ENCODE measurements at places on chromosomes 1 and 21. TPM values are rescaled to one million over a fixed set of nuclear protein-coding genes. Genes with fewer than 3 reads are reported as not detected.

DNA sequence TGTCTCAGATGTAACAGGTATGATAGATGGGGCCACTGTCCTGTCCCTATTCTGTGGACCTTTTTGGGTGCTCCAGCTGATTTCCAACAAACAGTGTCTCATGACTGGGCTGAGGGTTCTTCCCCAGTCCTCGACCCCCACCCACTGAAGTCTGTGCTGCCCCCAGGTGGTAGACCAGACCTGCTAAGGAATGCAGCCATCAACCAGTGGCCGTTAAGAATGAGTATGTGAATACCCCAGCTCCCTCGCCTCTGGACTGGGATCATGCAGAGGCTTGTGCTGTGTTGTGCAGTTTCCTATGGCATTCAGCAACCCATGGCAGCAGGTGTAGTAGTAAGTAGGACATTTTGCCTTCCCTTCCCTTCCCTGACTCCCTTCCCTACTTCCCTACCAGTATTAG lies 183.1 kb upstream of the KAZN start:
- no peak for DNase-seq

DNA sequence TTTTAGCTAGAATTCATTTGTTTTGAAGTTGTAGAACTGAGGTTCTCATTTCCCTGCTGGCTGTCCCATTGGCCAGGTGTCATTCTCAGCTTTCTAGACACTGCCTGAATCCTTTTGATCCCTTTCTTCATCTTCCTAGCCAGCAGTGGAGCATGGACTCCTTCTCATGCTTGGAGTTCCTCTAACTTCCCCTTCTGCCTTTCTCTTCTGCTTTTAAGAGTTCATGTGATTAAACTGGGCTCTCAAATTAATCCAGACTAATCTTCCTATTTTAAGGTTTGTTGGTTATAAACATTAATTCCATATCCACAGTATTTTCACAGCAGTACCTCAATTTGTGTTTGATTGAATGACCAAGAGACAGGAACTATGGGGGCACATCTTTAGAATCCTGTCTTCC lies 52.3 kb downstream of the ADAMTS5 start:
- DNase-seq, result no peak

GRCh38 chr1:182122913-182123260 lies 61.4 kb upstream of the ZNF648 start:
- DNase-seq, result no peak

GRCh38 chr21:37370152-37371040 lies 3.8 kb downstream of the DYRK1A start:
- DNase-seq, result no peak

DNA sequence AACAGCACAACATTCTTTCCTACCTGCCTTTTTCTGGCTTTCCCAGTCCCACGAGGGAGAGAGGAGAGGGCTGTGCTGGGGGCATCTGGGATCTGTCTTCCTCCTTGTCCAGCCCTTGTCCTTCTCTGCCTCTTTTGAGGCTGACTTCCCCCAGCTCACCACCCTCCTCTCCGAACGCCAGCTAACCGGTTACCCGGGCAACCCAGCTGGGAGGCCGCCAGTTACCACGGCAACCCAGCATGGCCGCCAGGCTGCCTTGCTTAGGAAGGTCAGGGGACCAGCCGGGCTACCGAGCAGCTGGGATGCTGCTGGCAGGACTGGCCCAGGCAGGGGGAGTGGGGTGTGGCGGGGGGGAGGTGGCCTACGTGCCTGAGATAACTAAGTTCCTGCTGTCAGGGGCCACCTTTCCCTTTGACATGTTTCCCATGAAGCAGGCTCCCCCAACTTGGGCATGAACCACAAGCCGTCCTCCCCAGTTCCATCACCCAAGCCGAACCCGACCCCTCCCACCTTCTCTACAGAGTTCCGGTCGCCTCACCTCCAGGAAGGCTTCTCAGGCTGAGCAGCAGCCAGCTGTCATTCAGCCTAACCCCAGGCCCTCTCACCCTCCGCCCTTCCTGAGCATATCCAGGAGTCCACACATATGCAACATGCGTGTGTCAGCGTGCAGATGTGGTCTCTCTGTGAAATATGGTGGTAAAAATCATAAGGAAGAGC lies 8.7 kb downstream of the PLEKHA6 start:
- peak; percentile 87 for DNase-seq

- DNase-seq, result no peak
Observed at GRCh38 chr1:98502937-98503336, 158.6 kb upstream of the SNX7 start.

GRCh38 chr21:29121759-29122158 lies 8.7 kb upstream of the MAP3K7CL start:
- DNase-seq, result no peak

- no peak for DNase-seq
Observed at GRCh38 chr1:159959451-159959850, 5.4 kb upstream of the SLAMF9 start.

DNA sequence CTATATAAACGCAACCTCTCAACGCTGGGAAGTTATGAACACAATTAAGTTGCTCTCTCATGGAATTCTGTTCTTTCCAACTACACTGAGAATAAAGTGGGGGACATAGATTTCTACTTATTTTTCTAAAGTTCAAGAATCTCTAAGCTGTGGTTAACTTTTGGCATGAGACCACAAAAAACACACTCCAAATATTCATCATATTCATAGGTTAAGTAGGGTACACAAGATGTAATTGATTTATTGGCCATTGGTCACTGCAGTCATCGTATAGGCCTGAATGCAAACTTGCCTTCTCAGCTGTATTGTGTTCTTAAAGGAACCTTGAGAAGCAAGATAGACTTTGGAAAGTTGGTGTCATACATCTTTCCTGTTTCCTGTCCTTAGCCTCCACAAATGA lies 40.3 kb downstream of the PRRX1 start:
- DNase-seq, result no peak

- no peak for DNase-seq
Observed at GRCh38 chr1:54398963-54399528, 7.1 kb downstream of the SSBP3 start.

DNA sequence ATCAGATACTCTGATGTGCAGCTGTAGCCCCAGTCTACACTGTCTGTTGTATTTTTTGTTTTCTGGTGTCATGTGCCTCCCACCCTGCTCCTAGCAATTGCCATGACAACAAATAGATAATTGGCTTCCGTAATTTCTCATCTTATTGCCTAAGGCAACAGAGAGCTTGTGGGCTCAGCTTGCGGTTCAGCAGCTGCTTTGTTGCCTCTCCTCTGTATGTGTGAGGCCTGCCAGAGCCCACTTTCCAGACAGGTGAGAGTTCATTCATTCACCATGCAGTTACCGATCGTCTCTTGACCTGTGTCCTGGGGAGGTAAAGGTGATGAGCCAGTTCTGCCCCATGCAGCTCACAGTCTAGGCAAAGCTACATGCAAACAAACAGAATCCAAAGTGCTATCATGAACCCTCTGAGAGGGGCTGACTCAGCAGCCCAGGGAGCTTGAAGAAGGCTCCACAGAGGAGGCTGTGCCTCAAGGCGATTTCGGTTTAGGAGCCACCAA lies 11.9 kb downstream of the LGALS8 start:
- DNase-seq, result no peak

- DNase-seq, result no peak
Observed at GRCh38 chr1:47629201-47629600, 191.4 kb downstream of the FOXD2 start.

GRCh38 chr1:213374369-213374768 lies 323.3 kb downstream of the RPS6KC1 start:
- DNase-seq, result no peak

DNA sequence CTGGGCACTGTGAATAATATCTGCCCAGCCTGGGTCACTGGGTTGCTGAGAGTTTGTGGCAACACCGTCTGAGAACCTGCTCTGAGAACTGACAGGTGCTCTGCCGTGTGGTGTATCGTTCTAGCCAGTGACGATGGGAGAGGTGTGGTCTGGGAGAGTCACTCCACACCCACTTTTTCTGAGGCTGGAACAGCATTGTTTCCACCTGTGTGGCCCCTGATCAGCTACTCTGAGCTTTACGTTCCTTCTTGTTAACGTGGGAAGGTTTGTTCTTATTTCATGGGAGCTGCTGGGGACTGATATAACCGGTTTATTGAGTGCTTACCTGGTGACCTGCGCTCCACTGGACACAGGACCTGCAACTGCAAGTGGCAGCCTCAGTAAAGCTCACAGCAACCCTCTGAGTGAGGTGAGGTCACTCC lies 34.8 kb upstream of the TENT5C start:
- no peak for DNase-seq

- DNase-seq, result no peak
Observed at GRCh38 chr21:29078869-29079767, 5.7 kb upstream of the CCT8 start.

- no peak for DNase-seq
Observed at GRCh38 chr1:26779098-26779668, 8.6 kb upstream of the PIGV start.

DNA sequence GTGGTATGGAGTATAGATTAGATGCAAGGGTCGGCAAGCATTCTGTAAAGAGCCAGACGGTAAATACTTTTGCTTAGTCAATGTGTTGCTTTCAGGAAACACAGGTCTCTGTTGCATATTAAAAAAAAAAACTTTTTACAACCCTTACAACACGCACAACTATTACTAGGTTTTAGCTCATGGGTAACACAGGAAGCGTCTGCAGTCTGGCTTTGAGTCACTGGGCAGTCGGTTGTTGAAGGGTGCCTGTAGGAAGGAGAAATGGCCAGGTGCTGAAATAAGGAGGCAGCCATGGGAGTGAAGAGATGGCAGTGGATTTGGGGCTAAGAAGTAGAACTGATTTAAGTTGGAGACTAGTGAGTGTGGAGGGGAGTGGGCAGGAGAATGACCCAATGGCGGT lies 192.1 kb downstream of the KCNJ6 start:
- no peak for DNase-seq

DNA sequence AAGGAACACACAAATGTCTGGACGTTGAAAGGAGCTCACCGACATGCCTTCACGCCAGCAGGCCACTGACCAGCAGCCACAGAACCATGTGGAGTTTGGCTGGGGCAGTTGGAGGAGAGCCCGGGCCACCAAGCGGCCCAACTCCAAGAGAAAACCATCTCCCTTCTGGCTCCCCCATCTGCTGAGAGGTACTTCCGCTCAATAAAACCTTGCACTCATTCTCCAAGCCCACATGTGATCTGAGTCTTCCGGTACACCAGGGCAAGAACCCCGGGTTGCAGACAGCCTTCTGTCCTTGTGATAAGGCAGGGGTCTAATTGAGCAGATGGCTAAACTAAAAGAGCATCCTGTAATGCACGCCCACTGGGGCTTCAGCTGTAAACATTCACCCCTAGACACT lies 24.4 kb downstream of the RGS4 start:
- no peak for DNase-seq

DNA sequence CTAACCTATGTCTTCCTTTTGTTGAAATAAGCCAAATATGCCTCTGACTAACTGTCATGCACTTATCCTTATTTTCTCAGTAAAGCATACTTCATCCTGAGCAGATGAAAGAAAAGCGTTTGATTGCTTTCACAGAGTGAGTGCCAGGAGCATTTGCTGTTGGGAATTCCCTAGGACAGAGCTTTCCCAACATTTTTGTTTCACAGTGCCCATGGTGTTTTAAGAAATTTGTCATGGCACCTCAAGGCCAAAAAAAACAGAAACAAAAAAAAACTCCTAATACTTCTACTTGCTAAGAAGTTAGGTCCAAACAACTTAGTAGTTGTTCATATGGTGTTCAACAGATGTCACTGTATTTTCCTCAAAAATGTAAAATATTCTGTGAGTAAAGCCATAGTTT lies 120.8 kb upstream of the BMP8A start:
- DNase-seq, result no peak

DNA sequence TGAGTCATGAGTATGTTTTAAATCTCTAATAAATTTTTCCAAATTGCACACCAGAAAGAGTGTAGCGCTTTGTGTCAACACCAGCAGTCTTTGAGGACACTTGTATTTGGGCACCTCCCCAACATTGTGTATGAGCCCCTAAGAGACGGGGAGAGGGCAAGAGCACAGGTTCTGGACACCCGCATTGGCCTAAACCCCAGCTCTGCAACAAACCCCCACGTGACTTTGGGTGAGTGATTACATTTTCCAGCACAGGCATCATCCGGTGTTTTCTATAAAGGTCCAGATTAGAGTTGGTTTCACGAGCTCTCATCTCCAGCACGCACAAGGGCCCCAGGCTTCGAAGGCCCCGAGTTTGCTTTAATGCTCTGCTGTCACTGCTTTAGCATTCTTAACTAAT lies 66.3 kb upstream of the SLC45A1 start:
- no peak for DNase-seq

DNA sequence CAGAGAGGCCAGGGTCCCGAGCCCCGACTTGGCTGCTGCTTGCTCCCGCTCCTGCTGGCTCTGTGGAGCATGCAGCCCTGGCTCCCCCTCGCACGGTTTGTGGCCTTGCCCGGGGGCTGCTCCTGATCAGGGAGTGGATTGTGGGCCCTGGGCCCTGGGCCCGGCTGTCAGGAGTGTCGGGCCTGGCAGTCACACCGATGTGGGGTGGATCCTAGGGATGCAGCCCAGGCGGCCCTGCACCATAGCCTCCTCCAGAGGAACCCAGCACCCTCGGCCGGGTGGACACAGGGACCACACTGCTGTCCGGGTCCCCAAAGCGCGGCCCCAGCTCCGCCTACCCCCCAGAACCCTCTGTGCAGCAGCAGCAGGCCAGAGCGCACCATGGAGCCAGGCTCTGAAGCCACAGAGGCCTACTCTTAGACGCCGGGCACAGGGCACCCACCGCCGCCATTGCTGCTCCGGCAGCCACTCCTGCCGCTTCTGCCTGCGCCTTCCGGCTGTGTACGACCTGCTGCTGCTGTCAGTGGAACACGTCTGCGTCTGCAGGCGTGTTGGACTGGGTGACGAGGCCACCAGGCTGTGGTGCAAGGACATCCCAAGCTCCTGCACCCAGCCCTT lies 9.4 kb downstream of the SLX9 start:
- no peak for DNase-seq

DNA sequence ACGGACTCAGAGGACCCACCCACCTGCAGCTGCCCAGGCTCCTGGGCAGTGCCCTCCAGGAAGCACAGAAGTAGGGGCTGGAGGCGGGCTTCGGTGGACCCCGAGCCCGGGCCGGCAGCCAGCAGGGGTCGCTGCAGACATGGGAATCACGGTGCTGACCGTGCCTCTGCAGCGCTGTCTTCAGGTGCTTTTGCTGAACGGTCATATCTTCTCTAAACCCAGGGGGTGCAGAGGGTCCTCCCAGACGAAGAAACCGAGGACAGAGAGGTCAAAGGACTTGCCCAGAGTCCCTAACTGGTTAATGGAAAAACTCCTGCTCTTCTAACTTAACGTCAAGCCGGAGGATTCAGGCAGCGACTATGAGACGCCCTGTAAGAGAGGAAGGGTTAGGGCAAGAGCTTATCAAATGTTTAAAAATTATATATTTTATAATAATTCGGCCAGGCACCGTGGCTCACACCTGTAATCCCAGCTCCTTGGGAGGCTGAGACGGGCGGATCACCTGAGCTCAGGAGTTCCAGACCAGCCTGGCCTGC lies 21.5 kb upstream of the LEFTY2 start:
- DNase-seq, result no peak

NTMT2 gene
- 1.9 TPM for total RNA-seq

OTUD7B gene
- 12.1 TPM for total RNA-seq

PATJ gene
- total RNA-seq, result 37.9 TPM

CYP4X1 gene
- 3.5 TPM for total RNA-seq

SERPINC1 gene
- total RNA-seq, result 0.31 TPM

KRTAP21-2 gene
- not detected for total RNA-seq

CLCA1 gene
- not detected for total RNA-seq

Data from right atrium auricular region (tissue), 2 donors.